NCI-H1417 (cell line): ENCODE measurements at places on chromosomes 2 and 18.

DNA sequence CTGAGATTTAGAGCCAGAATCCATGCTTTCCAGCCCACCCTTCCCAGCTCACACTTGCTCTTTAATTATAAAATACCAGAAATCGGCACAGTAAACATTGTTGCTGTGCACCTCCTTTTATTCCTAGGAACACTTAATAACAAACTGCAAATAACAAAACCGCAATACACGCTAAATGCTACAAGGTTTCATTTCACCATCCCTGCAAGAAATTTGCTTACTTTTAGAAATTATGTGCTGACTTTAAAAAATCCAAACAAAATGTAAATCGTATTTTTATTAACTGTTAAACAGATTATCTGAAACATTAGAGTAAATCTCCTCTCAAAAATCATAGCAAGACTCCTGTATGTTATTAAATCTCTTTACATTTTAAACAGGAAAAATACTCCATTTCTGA lies 79.3 kb downstream of the TCF4 start:
- no peak for DNase-seq

DNA sequence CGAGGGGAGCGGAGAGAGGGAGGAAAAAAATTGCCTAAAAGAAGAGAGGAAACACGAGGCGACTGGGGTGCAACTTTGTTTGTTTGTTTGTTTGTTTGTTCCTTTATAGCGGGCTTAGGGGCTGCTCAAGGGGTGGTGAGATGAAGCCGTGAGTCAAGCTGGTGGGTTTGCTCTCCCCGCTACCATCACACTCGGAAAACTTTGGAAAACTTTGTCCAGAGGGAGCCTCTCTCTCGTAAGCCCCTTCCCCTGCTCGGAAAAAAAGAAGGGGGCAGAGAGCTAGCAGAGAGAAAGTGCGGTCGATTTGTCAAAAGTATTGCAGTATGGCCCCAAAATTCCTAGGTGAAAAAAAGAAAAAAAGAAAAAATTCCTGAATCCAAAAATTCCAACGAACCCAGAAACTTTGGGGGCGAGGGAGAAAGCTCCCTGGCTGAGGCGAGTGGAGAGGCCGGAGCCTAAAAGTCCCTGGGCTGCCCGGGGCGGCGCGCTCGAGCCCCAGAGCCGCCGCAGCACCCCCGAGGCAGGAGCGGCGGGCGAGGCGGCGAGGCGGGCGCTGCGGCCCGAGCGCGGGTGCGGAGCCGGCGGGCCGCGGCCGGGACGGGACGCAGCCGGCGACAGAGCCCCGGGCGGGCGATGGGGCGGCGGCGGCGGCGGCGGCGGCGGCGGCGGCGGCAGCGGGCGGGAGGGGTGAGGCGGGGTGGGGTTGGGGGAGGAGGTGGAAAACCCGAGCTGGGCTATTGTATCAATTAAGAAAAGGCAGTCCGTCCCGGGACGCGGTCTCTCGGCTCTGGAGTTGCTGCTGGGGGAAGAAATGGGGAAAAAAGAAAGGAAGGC lies 558 bp upstream of the CYP26B1 start:
- DNase-seq, result no peak

GRCh38 chr2:209145941-209146681 lies 277.7 kb upstream of the MAP2 start:
- no peak for DNase-seq

GRCh38 chr2:230907361-230908091 lies 17.5 kb downstream of the GPR55 start:
- DNase-seq, result no peak
